Mucosa of descending colon (tissue), 3 donors: ENCODE measurements at places on chromosomes 5 and 9. TPM values are rescaled to one million over a fixed set of nuclear protein-coding genes. Genes with fewer than 3 reads are reported as not detected.
A peak's percentile ranks its signal among the peaks of the same experiment; 100 is the strongest.

- peak; percentile 56 for DNase-seq
These were observed 14.6 kb upstream of the RNU6ATAC start for GRCh38 chr9:134178768-134179551.

- DNase-seq: no peak
These were observed 5.1 kb downstream of the HSPA4 start for GRCh38 chr5:133056891-133057290.

DNA sequence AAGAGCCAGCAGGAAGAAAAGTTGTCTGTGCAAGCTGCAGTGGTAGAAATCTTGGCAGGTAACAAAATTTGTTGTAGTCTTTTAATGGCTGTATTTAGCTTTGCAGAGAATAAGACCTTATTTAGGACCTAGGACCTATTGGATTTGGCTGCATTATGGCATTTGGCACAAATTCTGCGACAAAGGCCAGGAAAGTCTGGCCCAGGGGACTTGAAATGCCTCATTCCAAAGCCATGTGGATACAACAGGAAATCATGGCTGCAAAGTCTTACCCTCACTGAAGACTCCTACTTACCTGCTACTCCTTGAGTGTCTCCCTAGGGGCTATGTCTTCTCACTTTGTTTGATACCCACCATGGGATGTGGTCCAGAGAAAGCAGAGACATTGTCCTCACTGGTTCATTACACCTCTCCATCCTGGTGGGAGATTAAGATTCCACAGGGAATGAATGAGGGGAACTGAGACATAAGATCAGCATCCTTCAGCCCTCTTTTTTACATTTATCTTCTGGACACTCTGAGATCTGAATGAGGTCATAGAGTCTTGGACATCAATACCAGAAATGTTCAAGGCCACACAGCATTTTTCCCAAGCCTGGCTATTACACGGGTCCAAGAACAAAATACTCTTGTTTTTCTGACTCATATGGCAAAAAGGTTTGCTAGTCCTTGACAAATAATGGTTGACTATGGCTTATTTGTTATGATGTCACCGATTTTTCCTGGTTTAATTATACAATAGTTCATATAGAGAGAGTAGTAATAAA is 119.4 kb downstream of the PDE8B start:
- no peak for DNase-seq

The CDH9 gene
- not detected for total RNA-seq

DNA sequence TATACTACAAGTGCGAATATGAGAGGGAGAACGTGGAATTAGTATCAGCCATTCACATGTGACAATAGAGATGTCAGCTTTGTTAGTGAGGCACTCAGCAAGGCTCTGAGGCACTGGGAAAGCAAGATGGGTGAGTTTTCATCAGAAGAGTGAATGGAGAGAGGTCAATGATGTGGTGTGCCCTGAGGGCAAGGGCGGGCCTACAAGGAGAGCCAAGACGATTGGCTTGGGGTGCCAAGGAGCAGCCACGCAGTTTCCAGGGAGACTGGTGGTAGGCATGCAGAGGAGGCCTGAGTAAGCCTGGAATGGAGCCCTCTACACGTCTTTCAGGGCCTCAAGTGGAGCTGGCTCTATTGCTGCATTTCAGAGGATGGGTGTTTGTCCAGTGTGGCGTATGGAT is 24.7 kb downstream of the BTF3 start:
- no peak for DNase-seq

- no peak for DNase-seq
These were observed 99.2 kb downstream of the SPOCK1 start for GRCh38 chr5:137399911-137400310.

The TEX10 gene
- 11.6 TPM for total RNA-seq

The LECT2 gene
- total RNA-seq: not detected

The SOWAHA gene
- total RNA-seq: 24.3 TPM

DNA sequence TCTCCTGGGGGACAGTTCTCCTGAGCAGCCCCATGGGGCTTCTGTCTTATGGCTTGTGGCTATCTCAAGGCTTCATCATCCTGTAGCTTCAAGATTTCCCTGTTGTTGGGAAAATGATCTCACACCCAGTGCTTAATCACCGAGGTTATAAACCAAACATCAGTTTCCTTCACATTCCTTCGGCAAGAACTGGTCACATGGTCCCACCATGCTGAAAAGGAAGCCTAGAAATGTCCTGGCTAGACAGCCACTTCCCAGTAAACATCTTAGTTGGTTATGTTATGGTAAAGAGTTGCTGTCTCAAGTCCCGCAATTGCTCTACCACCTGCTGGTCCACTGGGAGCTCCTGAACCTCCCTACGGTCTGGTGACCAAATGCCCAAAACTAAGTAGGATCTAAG is 66.0 kb downstream of the RAB3C start:
- no peak for DNase-seq

GRCh38 chr9:76336027-76336426 is 58.2 kb downstream of the RFK start:
- no peak for DNase-seq

The MYOZ3 gene
- total RNA-seq: 0.09 TPM

DNA sequence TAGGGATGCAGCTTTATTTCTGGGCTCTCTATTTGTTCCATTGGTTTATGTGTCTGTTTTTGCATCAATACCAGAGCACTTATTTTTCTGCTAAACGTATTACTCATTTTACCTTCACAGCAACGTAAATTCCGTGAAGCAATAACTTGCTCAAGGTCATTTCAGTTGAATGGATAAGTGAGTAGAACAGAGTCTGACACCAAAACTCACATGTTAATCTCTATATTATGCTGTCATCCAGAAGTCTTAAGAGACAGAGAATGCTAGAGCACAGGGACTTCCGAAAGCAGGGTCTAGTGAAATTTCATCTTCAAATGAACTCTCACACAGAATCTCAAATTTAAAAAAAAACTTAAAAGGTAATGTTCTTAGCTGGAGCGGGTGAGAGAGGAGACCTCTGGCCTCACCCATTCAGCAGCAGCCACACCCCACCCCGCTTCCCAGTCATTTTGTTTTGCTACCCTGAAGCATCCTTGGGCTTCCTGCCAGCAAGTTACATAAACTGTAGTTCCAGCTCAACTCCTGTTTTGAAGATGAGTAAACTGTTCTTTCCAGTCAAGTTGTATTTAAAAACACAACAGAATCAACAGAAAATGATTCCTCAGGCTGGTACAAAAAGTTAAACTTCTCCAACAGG is 69.3 kb downstream of the TRIM36 start:
- no peak for DNase-seq

GRCh38 chr9:104094534-104095015 is 466 bp downstream of the SMC2 start:
- DNase-seq: no peak

DNA sequence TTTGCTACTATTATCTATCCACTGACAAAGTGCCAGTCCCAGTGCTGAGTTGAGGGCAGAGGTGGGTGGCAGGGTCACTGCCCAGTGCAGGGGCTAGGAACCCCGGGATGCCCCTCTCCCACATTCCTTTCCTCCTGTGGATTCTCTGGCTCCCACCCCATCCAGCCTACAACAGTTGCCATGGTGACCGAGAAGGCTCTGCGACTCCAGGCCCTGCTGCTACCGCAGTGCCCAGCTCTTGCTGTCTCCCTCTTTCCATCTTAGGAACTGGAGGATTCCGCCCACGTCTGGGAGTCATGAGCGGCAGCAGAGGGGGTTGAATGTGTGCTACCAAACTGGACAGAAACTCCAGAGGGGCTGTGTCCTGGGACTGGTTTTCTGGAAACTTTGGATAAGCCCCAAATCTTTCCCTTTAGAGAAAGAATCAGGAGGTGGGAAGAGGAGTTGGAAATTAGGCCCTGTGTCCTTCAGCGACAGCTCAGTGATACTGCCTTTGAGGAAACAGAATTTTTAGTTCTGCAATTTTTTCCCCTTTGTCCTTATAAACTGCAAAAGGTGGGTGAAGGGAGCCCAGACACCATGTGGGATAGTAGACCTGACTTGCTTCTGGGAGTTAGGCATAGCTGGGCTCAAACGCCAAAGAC is 20.7 kb upstream of the C5orf47 start:
- DNase-seq: no peak
